ENCODE measurements at places on chromosomes 6 and 20.

GRCh38 chr20:59512651-59513050 lies 91.7 kb upstream of the PHACTR3 start:
- no peak for DNase-seq

GRCh38 chr6:128446497-128446896 lies 73.9 kb downstream of the PTPRK start:
- no peak for DNase-seq

DNA sequence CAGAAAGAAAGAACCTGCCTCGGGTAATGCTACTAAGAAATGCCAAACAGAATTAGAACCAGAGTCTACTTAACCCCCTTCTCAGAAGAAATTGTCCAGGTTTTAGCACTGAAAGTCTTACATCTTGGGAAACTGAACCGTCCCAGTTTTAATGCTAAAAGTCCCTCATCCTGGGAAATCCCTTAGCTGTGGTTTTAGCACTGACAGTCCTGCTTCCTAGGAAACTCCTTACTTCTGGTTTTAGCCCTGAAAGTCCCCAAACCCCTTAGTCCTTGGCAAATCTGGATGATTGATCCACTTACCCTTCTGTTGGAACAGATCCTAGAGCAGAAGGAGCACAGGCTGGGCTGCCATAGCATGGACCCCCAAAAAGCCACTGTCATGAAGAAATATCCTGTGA lies 4.8 kb upstream of the TMEM14A start:
- DNase-seq, result no peak

- no peak for DNase-seq
These were observed 23.5 kb upstream of the MAP3K7 start for GRCh38 chr6:90610301-90610750.

DNA sequence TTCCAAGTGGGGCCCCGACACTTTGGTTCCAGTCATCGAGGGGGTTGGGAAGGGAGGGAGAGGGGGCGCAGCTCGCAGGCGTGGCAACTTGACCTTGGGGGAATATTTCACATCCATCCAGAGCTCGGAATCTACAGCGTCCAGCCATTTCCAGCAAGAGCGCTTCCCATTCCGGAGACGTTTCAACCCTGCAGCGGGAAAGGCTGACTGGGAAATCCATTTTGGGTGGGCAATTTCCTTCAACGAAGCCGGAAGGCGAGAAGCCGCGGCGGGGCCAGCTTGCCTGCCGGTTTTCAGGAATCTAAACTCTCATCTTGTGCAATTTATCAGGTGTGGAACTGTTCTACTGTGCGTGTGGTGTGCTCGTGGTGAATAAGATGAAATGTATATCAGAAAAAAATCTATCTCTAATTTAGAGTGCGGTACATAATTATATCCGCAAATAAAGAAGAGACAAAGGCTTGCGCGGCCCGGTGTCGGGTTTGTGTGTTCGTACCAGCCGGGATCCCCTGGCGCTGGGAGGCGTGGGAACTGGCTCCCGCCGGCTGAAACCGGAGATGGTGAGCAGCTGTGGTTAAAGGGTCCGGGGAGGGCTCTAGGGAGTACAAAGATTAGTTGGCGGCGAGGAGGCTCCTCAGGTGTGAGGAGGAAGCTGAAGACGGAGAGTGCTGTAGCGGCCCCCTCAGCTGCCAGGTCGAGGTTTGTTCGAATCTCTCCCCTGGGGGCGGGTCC lies 4.8 kb downstream of the SLC32A1 start:
- no peak for DNase-seq

GRCh38 chr6:19394687-19395086 lies 442.5 kb upstream of the ID4 start:
- no peak for DNase-seq
